ENCODE measurements at places on chromosomes 4 and X.

GRCh38 chrX:69313617-69314290 lies 148.5 kb upstream of the PJA1 start:
- no peak overlapping the region for H3K27ac ChIP-seq
- H3K36me3 ChIP-seq = no peaks in the 10 kb centered on the region
- no peaks in the 10 kb centered on the region for H3K4me1 ChIP-seq
- DNase-seq = no peak
- no peaks in the 10 kb centered on the region for H3K27me3 ChIP-seq
- no peak overlapping the region for H3K4me3 ChIP-seq

DNA sequence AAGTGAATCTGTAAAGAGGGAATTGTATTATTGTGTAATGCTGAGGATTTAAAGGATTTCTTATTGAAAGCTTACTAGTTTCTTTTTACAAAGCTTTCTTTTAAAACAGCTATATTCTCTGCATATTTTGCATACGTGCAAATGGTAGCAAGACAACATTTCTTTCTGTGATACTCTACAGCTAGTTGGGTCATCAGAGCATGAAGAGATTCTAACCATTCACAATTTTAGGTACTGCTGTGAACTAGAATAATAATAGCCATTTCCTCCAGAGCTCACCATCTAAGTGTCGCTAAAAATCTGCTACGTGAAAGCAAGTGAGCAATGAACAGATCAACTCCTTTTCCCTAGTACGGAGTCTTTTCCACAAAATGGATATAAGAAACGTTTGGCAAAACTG lies 37.3 kb downstream of the ARHGAP6 start:
- H3K4me1 ChIP-seq = no peaks in the 10 kb centered on the region
- H3K27me3 ChIP-seq = peaks cover 9% of the 10 kb centered on the region
- no peaks in the 10 kb centered on the region for H3K36me3 ChIP-seq
- no peak overlapping the region for H3K4me3 ChIP-seq
- H3K27ac ChIP-seq = no peak overlapping the region

- H3K4me1 ChIP-seq = no peaks in the 10 kb centered on the region
- no peak overlapping the region for H3K4me3 ChIP-seq
- H3K27ac ChIP-seq = no peak overlapping the region
- no peaks in the 10 kb centered on the region for H3K27me3 ChIP-seq
- H3K36me3 ChIP-seq = no peaks in the 10 kb centered on the region
Observed at GRCh38 chrX:104695593-104695992, 129.6 kb downstream of the IL1RAPL2 start.

DNA sequence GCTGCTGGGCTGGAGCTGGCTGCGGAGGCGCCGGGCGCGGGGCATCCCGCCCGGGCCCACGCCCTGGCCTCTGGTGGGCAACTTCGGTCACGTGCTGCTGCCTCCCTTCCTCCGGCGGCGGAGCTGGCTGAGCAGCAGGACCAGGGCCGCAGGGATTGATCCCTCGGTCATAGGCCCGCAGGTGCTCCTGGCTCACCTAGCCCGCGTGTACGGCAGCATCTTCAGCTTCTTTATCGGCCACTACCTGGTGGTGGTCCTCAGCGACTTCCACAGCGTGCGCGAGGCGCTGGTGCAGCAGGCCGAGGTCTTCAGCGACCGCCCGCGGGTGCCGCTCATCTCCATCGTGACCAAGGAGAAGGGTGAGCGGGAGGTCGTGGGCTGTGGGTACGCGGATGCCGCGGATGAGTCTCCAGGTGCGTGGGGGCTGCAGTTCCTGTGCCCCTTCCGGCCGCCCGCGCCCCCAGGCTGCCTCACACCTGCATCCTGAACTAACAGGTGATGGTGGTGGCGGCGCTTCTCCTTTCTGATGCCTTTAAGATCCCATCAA lies 499 bp downstream of the CYP2U1 start:
- no peaks in the 10 kb centered on the region for H3K27me3 ChIP-seq
- peaks cover 19% of the 10 kb centered on the region for H3K4me1 ChIP-seq
- H3K27ac ChIP-seq = peak overlapping the region; percentile 76

DNA sequence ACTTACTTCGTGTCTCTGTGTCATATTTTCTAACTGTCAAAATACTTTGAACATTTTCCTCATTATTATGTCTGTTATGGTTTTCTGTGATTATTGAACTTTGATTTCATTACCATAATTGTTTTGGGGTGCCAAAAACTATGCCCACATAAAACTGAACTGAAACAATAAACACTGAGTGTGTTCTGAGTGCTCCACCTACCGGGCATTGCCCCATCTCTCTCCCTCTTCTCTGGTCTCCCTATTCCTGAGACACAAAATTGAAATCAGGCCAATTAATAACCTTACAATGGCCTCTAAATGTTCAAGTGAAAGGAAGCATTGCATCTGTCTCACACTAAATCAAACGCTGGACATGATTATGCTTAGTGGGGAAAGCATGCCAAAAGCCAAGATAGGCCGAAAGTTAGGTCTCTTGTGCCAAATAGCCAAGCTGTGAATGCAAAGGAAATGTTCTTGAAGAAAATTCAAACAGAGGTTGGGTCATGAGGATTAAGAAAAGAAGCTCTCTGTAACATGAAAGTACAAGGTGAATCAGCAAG lies 972.3 kb downstream of the PCDH7 start:
- H3K4me3 ChIP-seq = no peak overlapping the region
- no peaks in the 10 kb centered on the region for H3K4me1 ChIP-seq
- H3K27me3 ChIP-seq = no peaks in the 10 kb centered on the region
- DNase-seq = no peak

- no peaks in the 10 kb centered on the region for H3K36me3 ChIP-seq
- no peaks in the 10 kb centered on the region for H3K27me3 ChIP-seq
- H3K27ac ChIP-seq = no peak overlapping the region
- no peak overlapping the region for H3K4me3 ChIP-seq
- H3K4me1 ChIP-seq = peaks cover 2% of the 10 kb centered on the region
- no peak for DNase-seq
Observed at GRCh38 chr4:81743731-81744435, 272.2 kb upstream of the RASGEF1B start.

- no peak for DNase-seq
- H3K36me3 ChIP-seq = no peaks in the 10 kb centered on the region
- no peaks in the 10 kb centered on the region for H3K27me3 ChIP-seq
- no peaks in the 10 kb centered on the region for H3K4me1 ChIP-seq
- no peak overlapping the region for H3K4me3 ChIP-seq
- no peak overlapping the region for H3K27ac ChIP-seq
Observed at GRCh38 chr4:83932750-83933391, 397.0 kb downstream of the GPAT3 start.

- H3K4me1 ChIP-seq = no peaks in the 10 kb centered on the region
- no peaks in the 10 kb centered on the region for H3K36me3 ChIP-seq
- H3K4me3 ChIP-seq = no peak overlapping the region
- H3K27me3 ChIP-seq = no peaks in the 10 kb centered on the region
- H3K27ac ChIP-seq = no peak overlapping the region
Observed at GRCh38 chr4:85113706-85114105, 147.2 kb upstream of the WDFY3 start.

GRCh38 chrX:49183701-49184281 lies 2.4 kb downstream of the PRICKLE3 start:
- H3K4me1 ChIP-seq = peaks cover 6% of the 10 kb centered on the region
- peaks cover 15% of the 10 kb centered on the region for H3K36me3 ChIP-seq
- no peaks in the 10 kb centered on the region for H3K27me3 ChIP-seq
- peak overlapping the region; percentile 81 for H3K4me3 ChIP-seq
- no peak overlapping the region for H3K27ac ChIP-seq

Data from effector memory CD8-positive, alpha-beta T cell (primary cell).